ENCODE measurements at places on chromosomes 7 and 10.

DNA sequence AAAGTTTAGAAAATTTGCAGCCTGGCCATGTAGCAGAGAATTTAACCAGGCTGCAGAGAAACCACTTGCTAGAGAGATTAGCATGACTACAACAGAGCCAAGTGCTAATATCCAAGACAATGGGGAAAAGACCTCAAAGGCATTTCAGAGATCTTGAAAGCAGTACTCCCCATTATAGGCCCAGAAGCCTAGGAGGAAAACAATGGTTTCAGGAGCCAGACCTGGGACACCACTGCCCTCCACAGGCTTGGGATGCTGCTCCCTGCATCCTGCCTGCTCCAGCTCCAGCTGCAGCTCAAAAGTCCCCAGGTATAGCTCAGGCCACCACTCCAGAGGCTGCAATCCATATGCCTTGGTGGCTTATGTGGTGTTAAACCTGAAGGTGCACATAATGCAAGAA, 101.5 kb upstream of the TMEM72 start:
- DNase-seq: no peak

- no peak for DNase-seq
These were observed 6.4 kb upstream of the SMARCD3 start for GRCh38 chr7:151254851-151255250.

- no peak for DNase-seq
These were observed 322.7 kb downstream of the CRPPA start for GRCh38 chr7:16098585-16099179.

DNA sequence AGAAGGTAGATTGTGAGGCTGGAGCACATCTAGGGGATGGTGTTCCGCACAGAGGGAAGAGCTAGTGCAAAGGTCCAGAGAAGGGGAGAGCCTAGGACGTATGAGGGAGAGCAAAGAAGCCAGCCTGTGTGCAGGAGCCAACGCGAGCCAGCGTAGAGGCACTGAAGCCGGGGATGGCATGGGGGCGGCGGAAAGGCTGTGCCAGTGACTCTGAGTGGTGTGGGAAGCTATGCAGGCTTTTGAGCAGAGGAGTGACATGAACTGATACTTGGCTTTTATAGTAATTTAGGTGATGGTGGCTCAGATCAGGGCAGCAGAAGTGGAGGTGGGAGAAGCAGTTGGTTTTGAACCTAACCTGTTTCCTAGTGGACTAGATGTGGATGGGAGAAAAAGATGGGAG, 65.8 kb downstream of the ATXN7L1 start:
- DNase-seq: no peak

GRCh38 chr7:29622335-29623265, 59.0 kb downstream of the PRR15 start:
- no peak for DNase-seq

GRCh38 chr7:142626420-142627035, 122.7 kb upstream of the PRSS1 start:
- no peak for DNase-seq

- DNase-seq: no peak
These were observed 32.7 kb upstream of the KLHL7 start for GRCh38 chr7:23072922-23073321.

DNA sequence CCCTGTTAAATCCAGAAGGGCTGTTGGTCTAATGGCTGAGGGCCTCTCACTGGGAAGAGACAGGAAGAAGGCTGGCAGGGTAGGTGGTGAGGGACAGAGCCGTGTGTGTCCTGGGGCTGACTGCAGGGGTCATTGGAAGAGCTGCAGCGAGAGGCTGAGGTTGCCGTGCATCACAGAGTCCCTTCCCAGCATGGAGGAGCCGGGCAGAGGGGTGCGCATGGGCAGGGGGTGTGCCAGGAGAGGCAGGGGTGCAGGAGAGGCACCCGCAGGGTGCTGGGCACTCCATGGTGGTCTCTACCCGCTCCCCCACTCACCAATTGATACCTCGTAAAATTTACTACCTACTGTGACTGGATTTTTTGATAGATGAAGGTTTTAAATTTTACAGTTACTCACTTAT, 124.3 kb downstream of the ACTR3B start:
- DNase-seq: no peak

GRCh38 chr10:13848520-13849445, 262.0 kb downstream of the PRPF18 start:
- no peak for DNase-seq

GRCh38 chr10:58518775-58519174, 6.1 kb downstream of the BICC1 start:
- DNase-seq: no peak

- DNase-seq: peak; percentile 24
These were observed at the start of gene NFKB2 for GRCh38 chr10:102395400-102396316. Gene NFKB2, plus strand, starts transcription at chr10:102395705. Its CDS starts 255 bp downstream, at chr10:102395960.

DNA sequence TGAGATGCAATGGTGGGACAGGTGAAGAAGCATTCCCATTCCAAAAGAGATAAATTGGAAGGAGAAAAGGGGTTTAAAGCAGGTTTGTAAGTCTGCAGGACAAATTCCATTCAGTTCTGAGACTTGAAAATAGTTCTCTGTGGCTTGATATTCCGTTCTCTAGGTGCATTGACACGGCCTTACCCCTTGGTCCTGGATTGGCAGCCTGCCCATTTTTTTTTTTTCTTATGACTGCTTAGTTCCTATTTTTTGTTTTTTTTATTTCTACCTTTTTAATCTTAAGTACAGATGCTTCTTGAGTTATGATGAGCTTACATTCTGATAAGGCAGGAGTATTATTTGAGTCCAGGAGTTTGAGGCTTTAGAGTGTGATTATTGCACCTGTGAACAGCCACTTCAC, 70.6 kb downstream of the MLLT10 start:
- no peak for DNase-seq

GRCh38 chr10:106267591-106267990, 896.9 kb downstream of the SORCS1 start:
- DNase-seq: no peak

DNA sequence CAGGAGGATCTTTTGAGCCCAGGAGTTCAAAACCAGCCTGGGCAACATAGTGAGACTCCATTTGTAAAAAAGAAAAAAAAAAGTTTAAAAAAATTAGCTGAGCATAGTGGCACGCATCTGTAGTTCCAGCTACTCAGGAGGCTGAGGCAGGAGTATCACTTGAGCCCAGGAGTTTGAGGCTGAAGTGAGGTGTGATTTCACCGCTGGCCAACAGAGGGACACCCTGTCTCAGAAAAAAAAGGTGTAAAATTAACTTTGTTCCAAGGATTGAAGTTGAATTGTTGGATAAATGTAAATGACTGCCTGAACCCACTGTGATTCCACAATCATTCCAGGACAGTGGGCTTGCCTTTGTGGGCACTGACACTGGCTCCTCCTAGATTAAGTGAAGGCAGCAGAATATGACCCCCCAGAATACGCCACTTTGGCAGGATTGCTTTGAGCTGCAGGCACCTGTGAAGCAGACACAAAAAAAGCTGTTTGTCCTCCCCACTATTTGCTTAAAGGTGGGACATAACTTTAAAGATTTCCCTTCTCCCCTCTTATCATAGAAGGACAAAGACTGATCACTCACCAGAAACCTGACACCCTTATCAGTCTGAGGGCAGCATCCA, 57.2 kb upstream of the FOXI2 start:
- DNase-seq: no peak

- DNase-seq: no peak
These were observed 177.7 kb upstream of the COL1A2 start for GRCh38 chr7:94216944-94217461.

- no peak for DNase-seq
These were observed 139.2 kb downstream of the DYNC2I1 start for GRCh38 chr7:158995514-158995913.

DNA sequence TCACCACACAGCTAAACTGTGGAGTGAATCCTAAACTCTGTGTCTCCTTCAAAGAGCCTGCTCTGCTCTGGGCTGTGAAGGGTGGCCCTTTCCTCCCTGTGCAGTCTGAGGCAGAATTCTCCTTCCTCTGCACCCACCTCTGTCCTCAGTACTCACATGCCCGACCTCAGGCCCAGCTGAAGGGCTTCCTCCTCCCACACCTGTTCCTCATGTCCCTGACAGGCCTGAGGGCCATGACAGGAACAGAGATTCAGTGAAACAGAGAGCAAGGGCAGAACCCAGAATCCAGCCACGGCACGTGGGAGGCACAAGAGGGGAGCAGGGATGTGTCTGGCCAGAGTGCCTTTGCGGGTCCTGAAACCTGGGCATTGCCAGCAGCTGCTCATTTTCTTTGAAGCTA, 13.9 kb downstream of the CREB3L2 start:
- DNase-seq: no peak

GRCh38 chr10:77550378-77550777, 87.2 kb downstream of the KCNMA1 start:
- no peak for DNase-seq

- no peak for DNase-seq
These were observed 52.7 kb upstream of the DKK1 start for GRCh38 chr10:52261362-52261761.

GRCh38 chr10:132670546-132671227, 115.3 kb downstream of the NKX6-2 start:
- no peak for DNase-seq

DNA sequence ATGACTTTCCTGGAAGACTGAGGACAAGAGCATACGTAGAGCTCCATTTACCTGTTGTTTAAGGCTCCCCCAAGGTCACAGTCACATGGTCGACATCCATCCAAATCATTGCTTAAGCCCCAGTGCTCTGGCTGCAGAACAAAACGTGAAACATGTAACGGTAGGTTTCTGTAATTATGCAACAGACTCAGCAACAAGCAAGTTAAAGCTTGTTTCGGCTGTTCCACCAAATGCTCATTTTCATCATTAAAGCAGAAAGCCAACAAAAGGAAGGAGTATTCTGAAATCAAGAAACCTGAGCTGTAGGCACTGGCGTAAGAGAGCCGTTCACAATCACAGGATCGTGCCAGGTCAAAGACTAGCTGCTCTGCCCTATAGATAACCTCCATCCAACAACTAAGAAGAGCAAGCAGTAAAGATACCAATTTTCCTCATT, 30.0 kb downstream of the LAMB1 start:
- DNase-seq: no peak

- no peak for DNase-seq
These were observed 2.5 kb downstream of the TNS3 start for GRCh38 chr7:47579458-47579857.

DNA sequence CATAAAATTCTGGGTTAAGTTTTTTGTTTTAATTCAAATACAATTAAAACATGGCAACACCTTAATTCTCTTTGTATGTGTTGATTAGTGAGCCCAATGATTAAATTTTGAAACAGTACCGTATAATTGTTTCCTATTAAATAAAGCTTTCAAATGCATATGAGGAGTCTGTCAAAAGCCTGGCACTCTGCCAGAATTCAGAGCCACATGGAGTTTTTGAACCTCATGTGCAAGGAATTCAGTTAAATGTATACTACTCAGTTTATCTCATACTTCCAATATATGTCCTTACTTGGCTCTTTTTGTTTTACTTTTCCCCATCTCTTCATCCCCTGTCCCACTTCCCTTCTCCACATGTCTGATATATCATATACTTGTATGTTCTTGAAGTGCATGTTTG, 165.6 kb upstream of the FAM3C start:
- no peak for DNase-seq

DNA sequence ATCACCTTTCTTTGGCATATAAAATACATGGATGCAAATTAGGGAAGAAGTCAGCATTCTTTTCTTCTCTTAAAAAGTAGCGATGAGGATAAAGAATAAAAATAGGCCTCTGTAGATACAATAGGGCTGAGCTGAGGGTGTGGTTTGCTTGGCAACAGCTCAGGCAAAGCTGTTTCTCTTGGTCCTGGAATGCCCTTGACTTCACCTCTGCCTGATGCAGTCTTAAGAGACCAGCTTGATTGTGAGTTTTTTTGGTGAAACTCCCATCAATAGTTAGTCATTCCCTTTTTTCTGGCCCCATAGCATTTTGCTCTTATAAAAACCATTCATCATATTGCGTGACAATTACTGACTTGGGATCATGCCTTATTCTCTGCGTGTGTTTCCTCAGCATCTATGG, 42.1 kb upstream of the MKLN1 start:
- no peak for DNase-seq

GRCh38 chr7:144824360-144824759, 11.5 kb downstream of the TPK1 start:
- no peak for DNase-seq

DNA sequence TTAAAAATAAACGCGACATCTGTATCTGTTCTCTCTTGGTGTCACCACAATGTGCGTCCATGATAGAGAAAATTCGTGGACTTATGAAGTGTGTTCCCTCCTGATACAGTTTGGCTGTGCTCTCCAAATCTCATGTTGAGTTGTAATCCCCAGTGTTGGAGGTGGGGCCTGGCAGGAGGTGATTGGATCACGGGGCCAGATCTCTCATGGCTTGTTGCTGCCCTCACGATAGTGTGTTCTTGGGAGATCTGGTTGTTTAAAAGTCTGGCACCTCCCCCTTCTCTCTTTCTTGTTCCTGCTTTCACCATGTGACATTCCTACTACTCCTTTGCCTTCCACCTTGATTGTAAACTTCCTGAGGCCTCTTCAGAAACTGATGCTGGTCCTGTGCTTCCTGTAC, 229.4 kb upstream of the MYO3A start:
- no peak for DNase-seq

DNA sequence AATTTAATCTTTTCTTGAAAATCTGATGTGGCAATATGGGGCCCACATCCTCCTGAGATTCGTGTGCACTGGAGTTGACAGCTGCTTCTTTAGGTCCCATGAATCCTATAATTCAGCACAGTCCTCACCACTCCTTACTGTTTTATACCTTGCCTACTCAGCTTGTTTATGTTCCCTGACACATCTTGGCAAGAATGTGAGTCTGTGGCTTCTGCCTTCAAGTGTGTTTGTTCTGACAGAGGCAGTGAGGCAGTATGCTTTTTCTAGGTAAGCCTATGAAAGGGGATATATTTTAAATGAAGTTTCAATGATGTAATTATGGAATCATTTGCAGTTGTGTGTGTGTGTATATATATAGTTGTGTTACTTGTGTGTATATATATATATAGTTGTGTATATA, 106.4 kb downstream of the AMPH start:
- DNase-seq: no peak

GRCh38 chr10:101067356-101068083, 5.7 kb downstream of the KAZALD1 start:
- DNase-seq: no peak

- DNase-seq: peak; percentile 14
These were observed 42.1 kb downstream of the ASB4 start for GRCh38 chr7:95527776-95528250.

GRCh38 chr10:79583488-79584024, 23.3 kb upstream of the SFTPA2 start:
- DNase-seq: no peak

DNA sequence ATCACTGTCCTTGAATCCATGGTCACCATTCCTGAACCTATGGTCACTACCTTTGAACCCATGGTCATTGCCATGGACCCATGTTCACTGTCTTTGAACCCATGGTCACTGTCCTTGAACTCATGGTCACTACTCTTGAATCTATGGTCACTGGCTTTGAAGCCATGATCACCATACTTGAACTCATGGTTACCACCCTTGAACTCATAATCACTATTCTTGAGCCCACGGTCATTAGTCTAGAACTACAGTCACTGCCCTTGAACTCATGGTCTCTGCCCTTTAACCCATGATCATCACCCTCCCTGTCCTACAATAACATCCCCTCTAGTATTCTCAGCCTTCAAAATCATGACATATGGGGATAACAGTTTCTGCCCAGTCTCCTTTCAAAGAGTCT, 270.5 kb downstream of the CXCL12 start:
- no peak for DNase-seq

GRCh38 chr10:200405-200804, 65.2 kb downstream of the ZMYND11 start:
- no peak for DNase-seq

GRCh38 chr7:81676813-81677212, 93.0 kb downstream of the HGF start:
- DNase-seq: no peak

- no peak for DNase-seq
These were observed 178.3 kb downstream of the CDCA7L start for GRCh38 chr7:21767300-21767900.
